ENCODE measurements at places on chromosomes 1 and 21.

DNA sequence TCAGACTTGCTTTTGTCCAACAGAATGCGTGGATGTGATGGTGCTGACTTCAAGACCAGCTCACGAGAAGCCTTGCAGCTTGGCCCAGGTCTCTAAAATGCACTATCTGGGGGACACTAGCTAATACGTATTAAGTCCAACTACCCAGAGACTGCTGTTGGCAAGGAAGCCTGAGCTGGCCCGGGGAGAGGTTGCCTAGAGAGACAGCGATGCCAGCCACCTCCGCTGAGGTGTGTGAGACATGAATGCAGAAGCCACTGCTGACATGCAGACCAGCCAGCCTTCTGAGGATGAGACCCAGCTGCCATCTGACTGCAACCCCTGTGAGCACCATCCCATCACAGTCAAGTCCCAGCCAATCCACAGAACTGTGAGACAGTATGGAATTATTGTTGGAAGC, 32.5 kb downstream of the THAP3 start:
- no peak for DNase-seq

GRCh38 chr1:24865587-24865986, 64.5 kb downstream of the RUNX3 start:
- no peak for DNase-seq

DNA sequence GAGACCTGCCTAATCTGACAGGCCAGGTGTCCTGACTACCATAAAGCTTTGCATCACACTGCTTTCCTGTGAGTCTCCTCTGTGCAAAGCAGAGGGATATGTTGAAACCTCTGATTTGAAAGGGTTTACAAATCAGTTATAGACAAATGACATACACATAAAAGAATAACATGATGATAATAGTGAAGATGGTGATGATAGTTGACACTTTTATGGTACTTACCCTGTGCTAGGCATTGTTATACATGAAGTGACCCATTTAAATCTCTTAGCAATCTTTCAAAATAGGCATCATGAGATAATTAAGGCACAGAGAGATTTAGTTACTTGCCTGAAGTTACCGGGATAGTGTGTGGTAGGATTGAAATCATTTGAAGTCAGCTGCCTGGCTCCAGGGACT, 34.1 kb upstream of the PKN2 start:
- DNase-seq, result no peak

DNA sequence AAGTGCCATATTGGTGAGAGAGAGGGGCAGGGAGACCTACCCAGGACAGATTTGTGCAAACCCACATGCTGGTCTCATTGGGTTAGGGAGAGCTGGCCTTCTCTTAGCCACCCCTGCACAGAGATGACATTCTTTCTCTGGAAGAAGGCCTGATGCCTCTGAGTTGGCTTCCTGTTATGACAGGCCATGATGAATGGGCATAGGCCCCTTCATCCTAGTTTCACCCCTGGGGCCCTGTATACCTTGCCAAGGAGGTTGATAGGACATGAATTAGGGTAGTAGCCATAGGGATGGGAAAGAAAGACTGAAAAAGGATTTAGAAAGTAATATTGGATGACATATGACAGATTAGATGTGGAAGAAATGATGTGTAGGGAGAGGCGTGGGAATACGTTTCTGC, 46.6 kb downstream of the TENT5C start:
- DNase-seq, result no peak

- DNase-seq, result peak; percentile 53
Measured at GRCh38 chr1:90723590-90724108, 6.5 kb upstream of the BARHL2 start.

DNA sequence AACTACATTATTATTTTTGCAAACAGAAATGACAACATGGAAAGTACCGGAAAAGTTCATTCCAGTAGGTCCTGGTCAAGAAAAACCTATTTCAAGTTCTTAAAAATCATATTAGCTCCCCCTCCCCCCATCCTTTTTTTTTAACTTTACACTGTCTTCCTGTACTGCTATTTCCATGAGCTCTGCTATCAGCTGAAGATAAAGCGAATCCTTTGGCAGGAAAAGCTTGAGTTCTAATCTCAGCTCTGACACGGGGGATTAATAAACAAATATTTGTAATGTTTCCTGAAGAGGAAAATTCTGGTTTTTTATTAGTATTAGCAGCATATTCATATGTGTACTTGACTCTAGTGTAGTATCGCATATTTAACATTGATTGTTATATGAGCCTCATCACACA, 190.7 kb upstream of the ESRRG start:
- no peak for DNase-seq

DNA sequence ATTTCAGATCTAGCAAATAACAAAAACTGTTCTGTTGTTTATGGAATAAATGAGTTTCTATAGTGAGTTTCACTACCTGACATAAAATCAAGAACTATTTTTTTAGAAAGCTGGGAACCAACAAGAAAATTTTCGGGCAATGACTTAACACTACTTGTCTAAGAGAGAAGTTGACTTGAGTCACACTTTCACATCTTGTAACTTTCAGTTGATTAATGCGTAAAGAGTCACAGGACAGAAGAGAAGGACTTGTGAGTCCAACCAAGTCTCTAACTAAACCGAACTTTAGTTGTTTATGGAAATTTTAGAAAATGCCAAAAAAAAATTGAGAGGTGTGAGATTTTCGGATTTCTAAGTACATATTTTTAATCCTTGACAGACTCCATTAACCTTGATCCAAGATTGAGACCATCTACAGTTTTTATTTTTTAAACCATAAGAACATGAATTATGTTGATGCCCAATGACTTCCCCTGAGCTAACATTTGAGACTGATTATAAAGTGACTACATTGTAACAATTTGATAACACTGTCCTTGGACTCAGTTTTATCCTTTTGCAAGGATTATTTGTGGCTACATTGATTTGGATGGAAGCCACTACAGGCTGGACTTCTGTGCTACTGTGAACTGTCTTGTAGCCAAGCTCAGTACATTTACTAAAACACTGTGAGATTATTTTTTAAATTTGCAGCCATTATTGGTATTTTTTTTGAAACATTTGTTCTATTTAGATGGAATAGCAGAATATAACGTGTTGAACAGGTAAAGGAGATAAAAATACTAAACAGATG, 284.0 kb downstream of the PTPRC start:
- DNase-seq, result no peak

Measured in hematopoietic multipotent progenitor cell treated with erythropoietin and hydrocortisone succinate and interleukin-3 and kit ligand, for 6 days (in vitro differentiated cells).